ENCODE measurements at places on chromosomes 7 and 10. TPM values are rescaled to one million over a fixed set of nuclear protein-coding genes. Genes with fewer than 3 reads are reported as not detected.

DNA sequence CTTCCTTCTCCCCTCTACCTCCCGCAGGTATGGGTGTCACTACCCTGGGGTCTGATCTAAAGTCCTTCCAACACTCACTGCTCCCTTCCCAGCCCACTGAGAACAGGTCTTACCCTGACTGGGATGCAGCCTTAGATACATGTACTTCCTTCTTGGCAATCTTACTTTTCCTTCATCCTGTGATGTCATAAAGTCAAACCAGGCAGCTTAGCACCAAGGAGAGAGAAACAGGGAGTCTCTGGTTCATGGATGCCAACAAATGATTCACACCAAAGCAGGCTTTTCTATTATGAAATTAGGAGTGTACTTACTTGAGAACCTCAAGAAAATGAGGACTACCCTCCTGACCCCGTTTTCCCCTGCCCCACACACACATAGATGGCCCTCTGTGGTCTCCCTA lies 111.0 kb upstream of the KMT2E start:
- no peak for DNase-seq

- DNase-seq = no peak
Measured at GRCh38 chr7:81736091-81736490, 33.8 kb downstream of the HGF start.

DNA sequence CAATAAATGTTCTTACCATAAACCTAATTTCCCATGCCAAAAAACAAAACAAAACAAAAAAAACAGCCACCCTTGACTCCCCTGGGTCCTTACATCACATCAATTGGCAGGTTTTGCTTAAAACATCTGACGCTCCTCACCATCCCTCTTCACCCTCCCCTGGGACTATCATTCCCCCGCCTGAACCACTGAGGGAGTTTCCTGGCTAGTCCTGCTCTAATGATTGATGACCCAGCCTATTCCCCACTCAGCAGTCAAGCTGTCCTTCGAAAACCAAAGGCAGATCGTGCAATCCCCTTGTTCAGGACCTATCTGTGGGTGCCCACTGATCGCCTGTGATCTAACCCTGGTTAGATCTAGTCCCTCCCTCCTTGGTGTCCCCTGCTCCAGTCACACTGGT lies 11.2 kb upstream of the FRMPD2 start:
- no peak for DNase-seq

- no peak for DNase-seq
Measured at GRCh38 chr7:1968397-1969111, 264.2 kb downstream of the MAD1L1 start.

OR2A42 gene
- not detected for total RNA-seq

IL2RA gene
- 40.4 TPM for total RNA-seq

DNA sequence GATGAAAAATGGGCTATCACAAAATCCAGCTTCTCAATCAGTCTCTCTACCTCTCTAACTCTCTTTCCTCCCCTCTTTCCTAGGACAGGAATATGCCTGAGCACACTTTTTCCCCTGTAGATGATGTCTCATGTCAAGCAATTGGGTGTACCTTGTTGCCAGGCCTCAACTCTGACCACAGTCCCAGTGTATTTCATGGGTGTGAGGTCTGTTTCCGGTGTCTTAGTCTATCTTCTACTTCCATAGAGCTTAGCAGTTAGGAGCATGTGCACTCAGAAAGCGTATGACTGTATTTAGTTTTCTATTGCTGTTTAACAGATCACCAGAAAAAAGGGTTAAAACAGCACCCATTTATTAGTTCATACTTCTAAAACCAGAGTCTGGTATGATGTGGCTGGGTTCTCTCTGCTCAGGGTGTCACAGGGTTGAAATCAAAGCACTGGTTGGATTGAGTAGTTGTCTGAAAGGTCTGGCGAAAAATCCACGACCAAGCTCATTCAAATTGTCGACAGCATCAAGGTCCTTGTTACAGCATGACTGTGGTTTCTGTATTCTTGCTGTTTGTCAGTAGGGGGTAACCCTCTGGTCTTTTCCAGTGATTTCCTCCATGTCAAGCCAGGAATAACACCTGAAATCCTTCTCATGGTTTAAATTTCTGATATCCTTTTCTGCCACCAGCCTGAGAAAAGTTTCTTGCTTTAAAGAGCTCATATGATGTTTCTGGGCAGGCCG lies 130.0 kb downstream of the THSD7A start:
- DNase-seq = no peak

GOLGA7B gene
- total RNA-seq = 16.7 TPM

DNA sequence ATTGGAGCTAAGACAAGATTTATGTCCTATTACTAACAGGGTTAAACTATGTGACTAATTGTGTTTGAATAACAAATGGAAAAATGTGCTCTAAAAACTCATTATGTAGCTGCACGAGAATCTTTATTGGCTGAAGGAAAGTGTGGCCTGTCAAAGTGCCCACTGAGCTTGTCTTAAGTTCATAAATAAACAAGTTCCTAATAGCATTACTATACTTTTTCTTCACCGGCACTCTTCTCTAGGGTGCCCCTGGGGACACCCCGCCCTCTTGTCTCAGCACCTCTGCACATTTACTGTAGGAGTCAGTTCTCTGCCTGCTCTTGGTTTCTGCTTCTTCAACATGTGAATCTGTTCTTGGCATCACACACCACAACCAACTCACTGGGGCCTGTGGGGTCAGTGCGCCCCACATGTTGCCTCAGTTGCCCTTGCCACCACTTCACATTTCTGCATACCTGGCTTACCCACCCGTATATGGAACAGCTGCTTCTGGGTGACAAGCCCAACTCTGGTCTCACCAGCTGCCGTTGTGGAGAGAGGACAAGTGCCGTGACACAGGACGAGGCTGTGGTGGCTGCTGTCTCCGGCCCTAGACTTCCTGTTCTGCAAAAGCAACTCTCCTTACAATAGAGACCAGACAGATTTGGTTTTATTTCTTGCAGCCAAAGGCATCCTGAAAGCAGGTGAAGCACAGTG lies 96.3 kb upstream of the DDC start:
- no peak for DNase-seq

DNA sequence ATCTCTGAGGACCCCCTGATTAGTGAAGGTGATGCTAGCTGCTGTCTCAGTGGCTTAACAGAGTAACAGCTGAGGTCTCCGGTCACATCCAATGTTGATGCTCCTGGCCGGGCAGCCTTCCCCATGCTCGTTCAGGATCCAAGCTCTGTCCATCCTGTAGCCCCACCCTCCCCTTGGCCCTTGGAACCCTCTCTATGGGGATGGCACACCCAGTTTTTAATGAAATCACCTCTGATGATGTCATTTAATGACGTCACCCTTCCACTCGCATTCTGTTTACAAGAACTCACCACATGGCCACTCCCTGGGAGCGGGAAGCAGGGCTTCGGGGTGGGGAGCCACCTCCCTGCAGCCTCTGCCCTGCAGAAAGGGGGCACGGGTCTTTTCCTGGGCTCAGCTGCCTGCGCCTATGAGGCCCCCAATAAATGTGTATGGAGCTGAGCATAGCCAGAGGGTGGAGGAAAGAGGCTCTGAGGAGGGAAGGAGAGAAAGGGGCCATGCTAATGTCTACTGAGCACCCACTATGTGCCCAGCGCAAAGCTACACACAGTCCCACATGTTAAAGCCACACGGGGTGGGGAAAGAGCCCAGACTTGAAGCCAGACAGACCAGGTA lies 95.5 kb downstream of the OAT start:
- no peak for DNase-seq

TMEM209 gene
- total RNA-seq = 21.5 TPM

DNA sequence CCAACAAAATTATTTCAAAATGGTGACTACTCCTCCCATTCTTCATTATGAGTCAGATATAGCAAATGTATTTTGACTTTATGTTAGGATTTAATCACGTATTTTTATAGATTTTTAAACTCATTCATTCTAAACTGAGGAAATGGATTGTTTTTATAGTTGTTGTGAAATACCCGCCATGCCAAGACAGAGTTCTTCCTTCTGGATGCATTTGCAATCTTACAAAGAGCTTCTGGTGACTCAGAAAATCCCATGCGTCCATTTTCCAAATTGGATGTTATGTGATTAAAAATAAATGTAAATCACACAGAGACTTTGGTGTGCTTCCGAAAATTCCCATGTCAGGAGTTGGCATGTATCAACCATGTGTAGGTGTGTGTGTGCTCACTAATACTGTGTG lies 179.3 kb downstream of the TRIL start:
- DNase-seq = no peak

DNA sequence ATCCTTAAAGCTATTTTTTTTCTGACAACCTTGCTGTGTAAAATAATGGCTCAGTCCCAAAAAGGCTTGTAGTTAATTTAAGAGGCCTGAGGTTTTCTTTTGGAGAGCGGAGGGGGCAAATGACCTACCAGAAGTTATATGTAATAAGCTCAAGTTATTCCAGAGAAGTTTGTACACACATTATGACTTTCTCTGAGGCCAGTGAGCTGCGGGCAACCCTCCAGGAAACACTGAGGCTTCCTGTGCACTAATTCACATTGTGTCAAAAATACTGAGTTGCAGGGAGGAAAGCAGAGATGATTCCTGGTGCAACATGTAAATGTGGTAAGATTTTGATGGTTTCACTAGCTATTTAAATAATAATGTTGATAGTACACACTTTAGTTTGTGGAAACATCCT lies 188.6 kb downstream of the DIP2C start:
- DNase-seq = no peak

- no peak for DNase-seq
Measured at GRCh38 chr10:934746-935406, 3.4 kb upstream of the LARP4B start.

DNA sequence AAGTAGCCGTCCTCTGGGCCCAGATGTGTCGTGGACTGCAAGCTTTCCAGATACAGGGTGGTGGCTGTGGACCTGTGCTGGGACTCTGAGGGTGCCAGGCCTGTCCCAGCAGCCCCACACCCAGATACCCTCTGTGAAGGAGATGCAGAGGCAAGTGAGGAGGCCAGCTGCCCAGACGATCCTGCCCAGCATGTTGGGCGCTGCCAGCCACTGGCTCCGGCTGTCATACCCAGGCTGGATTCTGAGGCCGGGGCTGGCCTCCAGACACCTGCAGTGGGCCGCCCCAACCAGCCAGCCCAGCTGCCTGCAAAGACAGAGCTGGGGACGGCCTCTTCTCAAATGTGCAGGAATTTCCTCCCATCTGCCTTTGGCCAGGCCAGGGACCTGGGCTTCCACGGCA lies 39.1 kb upstream of the EBF3 start:
- DNase-seq = no peak

Measured in T-cell (primary cell).